ENCODE measurements at places on chromosomes 5 and 9.

DNA sequence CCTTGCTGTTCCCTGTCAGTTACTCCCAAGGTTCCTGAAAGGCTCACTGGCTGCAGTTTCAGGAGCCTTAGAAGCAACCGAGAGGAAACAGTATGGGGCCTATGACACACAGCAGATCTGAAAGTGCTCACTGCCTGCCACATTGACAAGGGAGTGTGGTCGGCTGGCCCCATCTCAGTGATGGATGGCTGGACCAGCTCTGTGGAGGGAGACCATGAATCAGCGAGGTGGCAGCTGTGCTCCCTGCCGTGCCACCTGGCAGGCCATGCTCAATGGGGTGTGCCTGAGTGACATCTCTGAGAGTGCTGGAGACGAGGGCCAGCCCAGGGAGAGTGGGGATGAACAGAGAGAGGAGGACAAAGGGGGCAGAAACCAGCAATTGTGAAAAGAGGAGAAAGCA is 49.1 kb downstream of the DOCK2 start:
- DNase-seq, result no peak

GRCh38 chr5:143448518-143448917 is 45.0 kb upstream of the NR3C1 start:
- no peak for DNase-seq

- DNase-seq, result no peak
Measured at GRCh38 chr9:130542457-130543228, 36.7 kb upstream of the FUBP3 start.

GRCh38 chr9:89442981-89443814 is 54.7 kb downstream of the SEMA4D start:
- DNase-seq, result no peak

GRCh38 chr5:155732587-155733376 is 594.2 kb upstream of the SGCD start:
- DNase-seq, result no peak

GRCh38 chr9:70020991-70021571 is 22.6 kb upstream of the MAMDC2 start:
- no peak for DNase-seq

GRCh38 chr9:122302237-122303093 is 37.8 kb downstream of the MRRF start:
- DNase-seq, result no peak

GRCh38 chr9:30140407-30140806 is 2244.0 kb upstream of the ACO1 start:
- no peak for DNase-seq

DNA sequence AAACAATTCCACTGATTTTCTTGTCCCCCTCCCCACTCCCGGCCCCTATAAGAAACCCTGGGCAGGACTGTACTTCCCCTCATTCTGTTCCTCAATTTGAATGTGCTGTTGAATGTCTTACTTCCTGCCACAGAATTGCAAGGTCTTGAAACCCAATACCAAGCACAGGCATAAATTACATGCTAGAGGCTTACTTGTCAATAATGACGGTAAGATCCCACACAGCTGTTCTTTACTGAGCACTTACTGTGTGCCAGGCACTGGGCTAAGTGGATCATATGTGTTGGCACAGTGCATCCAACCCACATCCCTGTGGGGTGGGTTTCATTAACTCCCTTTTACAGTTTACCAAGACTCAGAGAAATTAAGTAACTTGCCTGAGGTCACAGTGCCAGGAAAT is 63.4 kb downstream of the MVB12B start:
- no peak for DNase-seq

GRCh38 chr9:101486693-101487442 is 46.8 kb upstream of the RNF20 start:
- DNase-seq, result no peak

- no peak for DNase-seq
Measured at GRCh38 chr5:76299592-76299991, 103.5 kb upstream of the IQGAP2 start.

DNA sequence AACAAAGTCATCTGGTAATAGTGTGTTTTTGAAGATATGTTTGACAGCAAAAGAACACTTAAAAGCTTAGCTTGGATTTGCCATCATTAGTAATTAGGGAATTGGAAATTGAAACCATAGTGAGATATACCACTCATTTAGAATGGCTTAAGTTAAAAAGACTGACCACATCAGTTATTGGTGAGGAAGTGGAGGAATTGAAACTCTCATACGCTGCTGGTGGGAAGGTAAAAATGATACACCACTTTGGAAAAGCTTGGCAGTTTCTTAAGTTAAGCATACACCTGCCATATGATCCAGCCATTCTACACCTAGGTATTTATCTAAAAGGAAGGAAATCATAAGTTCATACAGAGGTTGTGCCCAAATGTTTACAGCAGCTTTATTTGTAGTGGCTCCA is 213.2 kb downstream of the TRIO start:
- DNase-seq, result no peak

- no peak for DNase-seq
Measured at GRCh38 chr5:90618071-90618470, 59.5 kb downstream of the ADGRV1 start.

GRCh38 chr5:73482383-73483136 is 15.7 kb upstream of the BTF3 start:
- DNase-seq, result no peak

DNA sequence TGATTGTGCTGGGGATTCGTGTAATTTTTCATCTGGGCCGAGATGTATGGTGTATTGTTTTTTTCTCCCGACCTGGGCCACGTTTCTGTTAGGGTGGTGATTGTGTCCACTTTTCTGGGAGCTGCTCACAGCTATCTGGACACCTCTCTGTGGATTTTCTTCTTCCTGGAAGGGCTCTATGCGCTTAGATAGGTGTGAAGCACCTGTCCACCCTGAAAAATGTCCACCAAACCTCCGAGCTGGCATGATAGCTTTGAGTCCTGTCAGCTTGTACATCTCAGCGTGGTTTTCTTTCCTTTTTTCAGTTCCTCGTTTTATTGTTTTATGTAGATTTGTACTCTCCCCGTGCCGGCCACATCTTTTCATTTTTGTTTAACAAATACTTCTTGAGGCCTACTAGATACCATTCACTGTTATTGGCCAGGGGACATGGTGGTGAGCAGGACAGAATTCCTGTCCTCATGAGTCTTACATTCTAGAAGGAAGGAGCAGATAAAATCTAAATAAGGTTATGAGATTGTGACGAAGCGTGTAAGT is 1.1 kb downstream of the UGCG start:
- DNase-seq, result no peak

DNA sequence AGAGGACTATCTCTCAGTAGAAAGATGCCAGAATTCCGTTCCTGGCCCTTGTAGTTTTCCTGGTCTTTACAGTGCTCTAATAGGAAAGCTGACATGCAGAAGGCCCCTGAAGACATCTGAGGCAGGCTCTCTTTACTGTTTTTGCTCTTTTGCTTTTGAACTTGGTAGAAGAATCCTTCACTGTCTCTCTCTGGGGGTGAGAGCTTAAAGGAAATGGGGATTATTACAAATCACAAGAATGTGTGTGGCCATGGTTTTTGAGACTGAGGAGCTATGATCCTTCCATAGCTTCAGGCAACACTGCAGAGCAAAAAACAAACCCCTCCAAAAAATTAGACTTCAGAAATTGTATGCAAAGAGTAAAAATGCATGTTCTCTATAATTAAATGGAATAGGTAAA is 89.2 kb downstream of the PPIC start:
- no peak for DNase-seq

DNA sequence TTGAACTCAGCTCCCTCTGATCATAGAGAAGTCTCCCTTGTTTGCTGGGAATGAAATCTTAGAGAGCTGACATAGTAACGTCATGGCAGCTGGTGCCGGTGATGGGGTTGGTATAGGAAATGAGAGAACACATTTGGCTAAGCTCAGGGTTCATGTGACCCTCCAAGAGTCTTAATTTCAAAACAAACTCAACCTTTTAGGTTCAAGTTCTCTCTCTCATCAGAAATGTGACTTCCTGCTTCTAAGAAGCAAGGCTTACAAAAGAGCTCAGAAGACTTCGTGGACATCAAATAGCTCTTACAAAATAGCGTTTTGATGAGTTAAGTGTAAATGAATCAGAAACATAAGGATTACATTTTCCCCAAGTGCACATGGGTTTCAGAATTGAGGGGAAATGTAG is 97.3 kb downstream of the PAPPA start:
- DNase-seq, result no peak

- DNase-seq, result no peak
Measured at GRCh38 chr5:141747152-141748141, 65.4 kb upstream of the ARAP3 start.

DNA sequence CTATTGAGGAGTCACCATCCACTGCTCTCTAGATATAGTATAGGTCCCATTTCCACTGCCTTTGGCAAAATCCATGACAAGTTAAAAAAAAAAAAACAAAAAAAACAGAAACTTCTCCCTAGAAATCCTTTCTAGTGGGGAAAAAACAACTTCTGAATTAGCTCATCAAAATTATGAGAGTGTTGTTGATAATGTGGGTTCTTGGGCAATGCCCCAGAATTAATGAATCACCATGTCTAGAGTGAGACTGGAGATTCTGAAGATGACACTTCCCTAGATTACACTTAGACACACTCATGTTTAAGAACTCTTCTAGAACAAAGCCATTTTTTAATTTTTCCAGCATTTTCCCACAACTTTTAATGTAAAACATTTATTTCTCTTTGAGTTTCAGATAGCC is 728.0 kb upstream of the C9orf72 start:
- no peak for DNase-seq

- DNase-seq, result no peak
Measured at GRCh38 chr5:173302546-173303155, 25.6 kb downstream of the STC2 start.

DNA sequence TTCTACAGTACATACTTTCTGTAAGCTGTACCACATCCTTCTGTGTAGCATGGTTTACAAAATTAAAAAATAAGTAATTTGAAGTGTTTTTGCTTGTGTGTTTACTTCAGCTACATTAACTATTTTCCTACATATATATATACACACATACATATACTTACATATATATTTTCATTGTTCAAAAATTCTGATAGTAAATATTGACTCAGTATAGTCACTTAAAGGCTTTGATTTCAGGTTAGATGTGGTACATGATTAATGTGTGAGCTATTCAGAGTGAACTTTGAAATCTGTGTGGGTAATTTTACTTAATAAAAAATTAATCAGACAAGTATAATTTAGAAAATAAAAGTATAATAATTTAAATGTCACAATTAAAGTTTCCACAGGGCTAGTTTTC is 306.7 kb upstream of the CDH18 start:
- no peak for DNase-seq

- DNase-seq, result no peak
Measured at GRCh38 chr5:53542926-53543325, 17.5 kb upstream of the NDUFS4 start.

- DNase-seq, result no peak
Measured at GRCh38 chr5:74623748-74624408, 16.6 kb downstream of the ENC1 start.

GRCh38 chr9:93792358-93792757 is 162.8 kb downstream of the BARX1 start:
- DNase-seq, result no peak

DNA sequence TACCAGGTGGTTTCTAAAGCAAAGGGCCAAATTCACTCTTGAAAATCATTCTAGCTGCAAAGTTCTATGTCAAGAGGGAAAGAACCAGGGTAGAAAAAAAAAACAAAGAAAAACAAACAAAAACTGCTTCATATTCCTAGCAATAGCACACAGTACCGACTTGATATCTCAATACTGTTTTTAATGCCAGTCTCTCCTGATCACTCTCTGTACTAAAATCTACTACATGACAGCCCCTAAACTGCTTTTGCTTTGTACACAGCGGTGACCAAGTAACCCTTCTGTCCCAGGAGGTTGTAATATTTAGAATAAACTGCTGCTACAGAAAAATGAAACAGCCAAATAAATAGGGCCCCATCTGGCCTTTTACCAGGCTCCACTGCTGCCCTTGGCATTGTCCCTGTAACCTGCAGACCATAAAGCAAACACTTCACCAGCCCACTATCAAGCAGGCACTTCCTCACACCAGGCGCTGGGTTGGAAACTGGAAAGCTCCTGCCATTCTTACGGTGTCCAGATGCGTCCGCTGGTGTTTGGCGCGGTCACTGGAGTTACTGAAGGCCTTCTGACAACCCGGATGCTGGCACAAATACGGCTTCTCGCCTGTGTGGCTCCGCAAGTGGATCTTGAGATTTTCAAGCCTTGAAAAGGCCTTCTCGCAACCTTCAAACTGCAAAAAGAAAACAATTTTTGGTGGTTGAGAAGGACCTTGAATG is 363.2 kb downstream of the GLIS3 start:
- DNase-seq, result no peak

Measured in stimulated activated CD4-positive, alpha-beta T cell treated with anti-CD3 and anti-CD28 coated beads, Interleukin-1b, Interleukin-23, amount 100 ng/mL, for 24 hours (primary cell).